Transverse colon (tissue), 4 donors: ENCODE measurements at places on chromosomes 11 and 22. TPM values are rescaled to one million over a fixed set of nuclear protein-coding genes. Genes with fewer than 3 reads are reported as not detected.

GRCh38 chr11:72471005-72471898 lies 36.9 kb upstream of the CLPB start:
- DNase-seq = peak; percentile 61

DNA sequence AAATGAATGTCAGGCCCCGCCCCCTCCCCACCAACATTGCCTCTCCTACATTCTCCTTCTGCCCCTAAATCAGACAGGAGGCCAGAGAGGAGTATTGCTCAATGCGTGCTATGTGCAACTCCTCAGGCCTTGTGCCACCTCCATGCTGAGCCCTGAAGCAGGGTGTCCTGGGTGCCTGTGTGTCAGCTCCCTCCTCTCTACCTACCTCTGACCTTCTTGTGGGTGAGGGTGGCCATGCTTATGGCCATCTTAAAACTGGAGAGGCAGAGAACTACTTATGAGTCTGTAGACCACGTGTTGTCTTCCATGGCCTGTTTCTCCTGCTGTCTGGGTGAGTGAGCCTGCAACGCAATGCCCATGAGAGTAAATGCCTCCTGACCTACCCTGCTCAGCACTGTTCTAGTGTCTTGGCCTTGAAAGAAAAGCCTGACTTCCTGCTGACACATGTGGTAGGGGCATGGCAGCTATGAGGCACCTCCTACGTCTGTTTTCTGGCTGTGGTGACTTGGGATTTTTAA lies 10.5 kb downstream of the MCAM start:
- no peak for DNase-seq

- DNase-seq = no peak
These were observed 109.7 kb downstream of the HIPK3 start for GRCh38 chr11:33366918-33367317.

The RASSF10 gene
- not detected for total RNA-seq
